Fibroblast of mammary gland (primary cell): ENCODE measurements at places on chromosomes 1 and 21.

GRCh38 chr1:12472798-12473551 lies 145.0 kb downstream of the DHRS3 start:
- DNase-seq = no peak

DNA sequence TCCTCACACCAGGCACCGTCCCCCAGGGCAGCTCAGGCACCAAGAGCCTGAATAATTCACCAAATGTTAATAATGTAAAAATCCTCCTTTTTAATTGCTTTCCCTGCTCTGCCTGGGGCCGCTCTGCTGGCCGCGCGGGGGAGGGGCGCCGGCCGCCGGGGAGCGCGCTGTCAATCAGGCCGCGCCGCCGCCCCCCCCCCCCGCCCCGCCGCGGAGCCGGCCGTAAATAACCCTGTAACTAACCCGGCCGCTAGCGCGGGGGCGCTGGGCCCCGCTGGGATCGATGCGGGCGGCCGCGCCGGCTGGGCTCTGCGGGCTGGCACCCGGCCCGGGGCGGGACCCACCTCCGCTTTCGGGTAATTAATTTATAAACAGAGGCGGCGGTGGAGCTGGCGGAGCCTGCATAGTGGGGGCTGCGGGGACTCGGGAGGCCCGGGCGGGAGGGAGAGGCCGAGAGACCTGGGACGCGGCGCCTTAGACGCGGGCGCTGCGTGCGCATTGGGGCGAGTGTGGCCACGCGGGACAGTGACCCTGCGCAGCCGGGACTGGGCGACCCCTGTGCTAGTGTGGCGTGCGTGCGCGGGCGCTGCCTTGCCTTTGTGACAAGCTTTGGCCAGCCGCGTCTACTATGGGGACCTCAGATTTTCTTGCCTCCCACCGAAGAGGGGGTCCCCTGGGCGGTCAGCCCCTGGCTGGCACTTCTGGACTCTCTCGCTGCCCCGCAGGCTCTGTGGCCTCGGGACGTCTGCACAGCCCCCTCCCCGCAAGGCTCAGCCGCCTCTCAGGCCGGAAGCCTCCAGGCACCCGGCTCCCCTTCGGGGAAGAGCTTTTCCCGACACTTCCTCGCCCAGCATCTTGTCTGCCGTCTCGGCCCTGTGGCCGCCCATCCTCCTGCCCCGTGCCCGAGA lies 16.6 kb downstream of the SAMD11 start:
- DNase-seq = peak; percentile 59

- peak; percentile 95 for DNase-seq
Measured at GRCh38 chr21:38310646-38311485, 54.1 kb downstream of the KCNJ15 start.

- no peak for DNase-seq
Measured at GRCh38 chr1:164423136-164423535, 135.8 kb upstream of the PBX1 start.

GRCh38 chr21:31135531-31136184 lies 97.4 kb upstream of the KRTAP19-8 start:
- no peak for DNase-seq

DNA sequence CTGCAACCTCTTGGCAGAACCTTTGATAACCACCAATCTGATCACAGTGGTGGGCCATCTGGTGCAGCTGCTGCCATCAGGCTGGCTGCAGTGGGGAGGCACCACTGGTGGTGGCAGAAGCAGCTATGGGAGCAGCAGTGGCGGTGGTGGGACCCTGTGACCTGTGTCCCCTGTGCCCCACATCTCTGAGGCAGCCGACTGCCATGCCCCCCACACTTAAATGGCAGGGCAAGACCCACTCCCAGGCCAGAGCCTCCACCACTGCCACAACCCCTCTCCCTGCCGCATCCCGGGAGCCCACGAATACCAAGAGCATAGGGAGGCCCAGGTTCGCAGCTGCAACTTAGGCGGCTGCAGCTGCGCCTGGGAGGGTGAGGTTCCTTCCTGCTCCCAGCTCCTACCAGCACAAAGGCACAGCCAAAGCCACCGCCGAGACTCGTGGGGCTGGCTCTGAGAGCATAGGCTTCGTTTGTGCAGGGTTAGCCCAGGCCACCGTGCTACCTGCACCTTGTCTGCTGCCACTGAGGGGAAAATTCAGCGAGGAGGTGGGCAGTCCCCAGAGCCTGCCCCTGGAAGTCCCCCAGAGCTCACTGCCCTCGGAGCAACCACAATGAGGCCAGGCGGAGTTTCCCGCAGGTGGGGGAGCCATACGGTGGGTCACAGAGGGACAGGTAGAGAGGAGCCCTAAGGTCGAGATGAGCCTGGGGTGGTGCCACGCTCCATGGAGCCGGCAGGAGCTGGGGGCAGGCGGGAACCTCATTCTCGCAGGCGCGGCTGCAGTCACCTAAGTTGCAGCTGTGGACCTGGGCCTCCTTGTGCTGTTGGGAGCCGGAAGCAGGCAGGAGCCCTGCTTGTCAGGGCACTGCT lies 518.7 kb downstream of the RWDD3 start:
- DNase-seq = no peak

GRCh38 chr1:107570768-107571167 lies 394.2 kb downstream of the VAV3 start:
- no peak for DNase-seq

GRCh38 chr1:86218859-86219258 lies 62.3 kb upstream of the COL24A1 start:
- DNase-seq = no peak

DNA sequence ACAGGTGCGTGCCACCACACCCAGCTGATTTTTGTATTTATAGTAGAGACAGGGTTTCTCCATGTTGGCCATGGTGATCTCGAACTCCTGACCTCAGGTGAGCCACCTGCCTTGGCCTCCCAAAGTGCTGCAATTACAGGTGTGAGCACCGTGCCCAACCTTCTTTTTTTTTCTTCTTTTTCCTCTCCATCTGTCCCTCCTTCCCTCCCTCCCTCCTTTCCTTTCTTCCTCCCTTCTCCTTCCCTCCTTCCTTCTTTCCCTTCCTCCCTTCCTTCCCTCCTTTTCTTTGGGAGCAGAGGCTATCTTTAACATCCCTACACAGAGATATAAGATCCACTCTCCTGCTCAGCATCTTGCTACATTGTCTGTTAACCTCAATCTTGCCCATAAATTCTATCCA lies 24.4 kb upstream of the FAM89A start:
- no peak for DNase-seq

DNA sequence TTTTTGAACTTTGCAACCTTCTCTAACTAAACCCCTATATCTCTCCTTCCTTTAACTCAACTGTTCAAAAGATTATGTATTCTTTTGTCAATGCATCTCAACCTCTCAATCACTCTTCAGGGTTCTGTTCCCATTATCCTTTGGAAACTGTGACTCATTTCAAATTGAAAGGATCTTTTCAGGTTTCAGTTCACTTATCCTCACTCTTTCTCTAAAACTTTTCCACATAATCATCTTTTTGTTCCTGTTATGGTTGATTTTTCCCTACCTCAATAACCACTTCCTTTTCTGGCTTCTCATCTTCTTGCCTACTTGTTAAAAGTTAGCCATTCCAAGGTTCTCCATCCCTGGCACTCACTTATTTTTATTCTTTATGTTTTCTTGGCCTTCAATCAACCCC lies 56.2 kb upstream of the NUF2 start:
- DNase-seq = no peak

DNA sequence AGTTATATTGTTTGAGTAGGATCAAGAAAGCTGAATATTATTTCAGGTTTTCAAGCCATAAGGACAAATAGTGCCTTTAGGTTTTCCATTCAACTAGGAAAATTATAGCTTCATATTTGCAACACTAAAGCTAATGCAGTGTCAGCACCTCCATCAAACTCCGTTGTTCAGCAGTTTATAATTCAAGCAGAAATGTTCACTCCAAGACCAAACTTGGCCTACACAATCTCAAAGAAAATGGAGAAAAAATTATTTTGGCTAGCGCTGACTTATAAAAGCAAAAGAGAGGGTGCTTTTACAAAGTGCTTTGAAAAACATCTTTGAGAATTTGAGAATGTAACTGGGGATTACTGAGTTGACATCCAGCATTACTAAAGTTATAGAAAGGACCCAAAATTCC lies 1.4 kb downstream of the SPAG17 start:
- DNase-seq = no peak

DNA sequence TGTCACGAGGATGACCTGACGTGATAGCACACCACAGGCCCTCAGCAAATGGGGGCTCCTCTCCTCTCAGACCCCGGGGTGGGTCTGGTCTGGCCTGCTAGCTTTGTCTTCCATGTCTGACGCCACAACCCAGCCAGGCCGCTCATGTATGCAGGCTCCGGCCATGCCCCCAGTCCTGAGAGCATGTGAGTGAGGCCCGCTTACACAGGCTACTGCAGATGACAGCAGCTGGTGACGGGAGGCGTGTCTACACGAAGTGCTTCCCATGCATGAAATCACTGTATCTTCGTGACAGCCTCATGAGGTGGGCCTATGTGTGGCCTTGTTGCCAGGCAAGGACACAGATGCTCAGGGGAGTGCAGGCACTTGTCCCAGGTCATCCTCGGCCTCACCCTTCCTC lies 16.4 kb downstream of the WNT4 start:
- no peak for DNase-seq

DNA sequence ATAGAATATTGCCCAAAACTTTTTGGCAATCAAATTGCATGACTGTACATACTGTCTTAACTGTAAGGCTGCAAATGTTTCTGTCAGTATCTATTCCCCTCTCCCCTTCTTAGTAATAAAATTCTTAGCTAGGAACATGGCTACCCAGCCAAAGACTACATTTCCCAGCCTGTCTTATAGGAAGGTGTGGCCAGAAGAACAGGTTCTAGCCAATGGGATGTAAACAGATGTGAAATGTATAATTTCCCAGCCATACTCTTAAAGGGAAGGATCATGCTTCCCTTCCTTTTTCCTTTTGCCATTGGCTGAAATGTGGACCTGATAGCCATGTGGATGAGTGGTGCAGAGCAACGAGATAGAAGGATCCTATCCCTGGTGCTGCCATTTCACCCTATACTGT lies 7.0 kb upstream of the HIVEP3 start:
- DNase-seq = peak; percentile 22

DNA sequence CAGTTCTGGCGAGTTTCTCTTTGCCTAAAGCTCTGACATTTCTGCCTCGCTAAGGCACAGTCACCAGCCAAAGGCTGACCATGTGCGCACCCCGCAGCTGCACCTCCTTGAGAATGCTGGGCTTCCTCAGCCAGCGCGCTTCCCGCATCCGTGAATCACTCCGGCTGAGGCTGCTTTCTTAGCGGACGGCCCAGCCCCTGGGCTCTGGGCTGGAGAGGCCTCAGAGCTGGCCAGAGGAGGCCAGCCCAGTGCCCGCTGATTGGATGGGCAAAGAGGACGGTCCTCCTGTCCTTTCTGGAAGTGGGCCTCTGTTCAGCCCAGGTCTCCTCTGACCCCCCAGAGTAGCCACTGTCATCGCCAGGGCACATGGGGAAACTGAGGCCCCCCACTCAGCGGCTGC lies 56.1 kb downstream of the PRDM16 start:
- no peak for DNase-seq

- no peak for DNase-seq
Measured at GRCh38 chr1:59631561-59632255, 183.0 kb upstream of the HOOK1 start.

GRCh38 chr21:25967181-25967900 lies 203.2 kb downstream of the APP start:
- no peak for DNase-seq

DNA sequence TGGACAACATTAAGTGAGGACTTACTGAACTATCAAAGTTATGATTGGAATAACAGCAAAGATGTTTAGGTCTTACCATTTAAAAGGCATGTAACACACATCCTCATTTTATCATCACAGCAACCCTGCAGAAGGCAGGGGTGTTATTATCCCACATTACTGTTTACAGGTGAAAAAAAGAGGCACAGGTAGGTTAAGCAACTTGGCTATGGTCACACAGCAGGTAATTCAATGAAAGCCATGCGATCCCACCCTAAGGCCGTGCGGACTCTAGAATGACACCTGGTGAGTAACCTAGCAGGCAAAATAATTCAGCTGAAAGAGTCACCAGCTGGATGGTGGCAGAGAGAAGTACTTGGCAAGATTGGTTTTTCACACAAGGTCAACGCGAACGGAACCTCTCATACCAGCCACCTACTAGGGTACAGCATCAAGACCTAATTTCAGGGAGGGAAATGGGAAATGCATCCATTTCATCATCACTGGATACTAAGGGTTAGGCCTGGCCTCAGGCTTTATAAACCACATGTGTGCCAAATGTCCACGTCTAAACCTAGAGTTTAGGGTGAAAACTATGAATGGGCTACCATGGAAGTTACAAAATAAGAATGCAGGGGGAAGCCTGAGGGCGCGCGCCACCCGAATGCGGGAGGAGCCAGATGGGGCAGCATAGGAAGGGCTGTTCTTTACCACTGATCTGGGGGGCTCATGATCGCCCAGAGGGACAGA lies 85.3 kb downstream of the SLC66A1 start:
- DNase-seq = no peak

- DNase-seq = no peak
Measured at GRCh38 chr1:2438038-2438437, 25.7 kb upstream of the PEX10 start.

- no peak for DNase-seq
Measured at GRCh38 chr1:66492424-66492823, 41.5 kb upstream of the SGIP1 start.

DNA sequence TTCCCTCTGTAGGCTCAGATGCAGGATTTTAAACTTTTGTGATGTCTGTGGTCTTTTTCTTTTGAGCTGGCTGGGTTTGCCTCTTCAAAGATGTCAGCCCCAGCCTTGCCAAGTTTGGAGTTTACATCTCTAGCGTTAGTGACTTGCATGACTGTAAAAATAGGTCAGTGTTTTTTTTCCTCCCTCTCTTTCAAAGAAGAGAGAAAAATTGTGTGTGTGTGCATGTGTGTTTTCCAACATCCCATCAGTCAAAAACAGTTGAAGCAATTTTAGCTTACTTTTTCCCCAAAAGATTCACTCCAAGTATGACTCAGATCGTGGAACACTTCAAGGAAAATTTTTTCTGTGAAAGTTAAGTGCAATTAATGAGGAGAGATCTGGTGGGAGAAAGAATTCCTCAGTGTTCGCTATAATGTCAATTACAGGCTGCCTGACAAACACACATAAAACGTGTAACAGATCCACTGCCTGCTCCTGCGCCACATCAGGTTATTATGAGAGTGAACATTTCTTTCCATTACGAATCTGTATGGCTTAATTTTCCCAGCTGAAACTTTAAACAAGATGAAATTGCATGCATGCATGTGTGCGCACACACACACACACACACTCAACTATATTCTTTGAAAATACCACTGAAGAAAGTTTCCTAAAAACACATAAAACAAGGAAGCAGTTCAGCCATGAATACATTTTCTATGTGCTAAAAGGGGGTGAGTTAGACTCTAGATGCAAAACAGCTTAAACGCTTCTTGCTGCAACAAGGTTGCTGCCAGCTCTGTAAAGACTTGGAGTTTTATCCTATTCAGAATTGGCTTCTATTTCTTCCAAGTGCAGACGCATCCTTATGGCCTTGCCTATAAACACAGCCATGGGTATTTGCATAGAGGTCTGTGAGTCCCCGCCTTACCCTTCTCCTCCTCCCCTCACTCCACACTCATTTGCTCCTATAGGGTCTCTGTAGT lies 55.5 kb downstream of the TLR5 start:
- no peak for DNase-seq

- DNase-seq = no peak
Measured at GRCh38 chr1:93738926-93739325, 57.3 kb upstream of the BCAR3 start.

- DNase-seq = no peak
Measured at GRCh38 chr1:164033782-164034181, 525.2 kb upstream of the PBX1 start.
